PC-9 (cell line): ENCODE measurements at places on chromosomes 11 and 22.

DNA sequence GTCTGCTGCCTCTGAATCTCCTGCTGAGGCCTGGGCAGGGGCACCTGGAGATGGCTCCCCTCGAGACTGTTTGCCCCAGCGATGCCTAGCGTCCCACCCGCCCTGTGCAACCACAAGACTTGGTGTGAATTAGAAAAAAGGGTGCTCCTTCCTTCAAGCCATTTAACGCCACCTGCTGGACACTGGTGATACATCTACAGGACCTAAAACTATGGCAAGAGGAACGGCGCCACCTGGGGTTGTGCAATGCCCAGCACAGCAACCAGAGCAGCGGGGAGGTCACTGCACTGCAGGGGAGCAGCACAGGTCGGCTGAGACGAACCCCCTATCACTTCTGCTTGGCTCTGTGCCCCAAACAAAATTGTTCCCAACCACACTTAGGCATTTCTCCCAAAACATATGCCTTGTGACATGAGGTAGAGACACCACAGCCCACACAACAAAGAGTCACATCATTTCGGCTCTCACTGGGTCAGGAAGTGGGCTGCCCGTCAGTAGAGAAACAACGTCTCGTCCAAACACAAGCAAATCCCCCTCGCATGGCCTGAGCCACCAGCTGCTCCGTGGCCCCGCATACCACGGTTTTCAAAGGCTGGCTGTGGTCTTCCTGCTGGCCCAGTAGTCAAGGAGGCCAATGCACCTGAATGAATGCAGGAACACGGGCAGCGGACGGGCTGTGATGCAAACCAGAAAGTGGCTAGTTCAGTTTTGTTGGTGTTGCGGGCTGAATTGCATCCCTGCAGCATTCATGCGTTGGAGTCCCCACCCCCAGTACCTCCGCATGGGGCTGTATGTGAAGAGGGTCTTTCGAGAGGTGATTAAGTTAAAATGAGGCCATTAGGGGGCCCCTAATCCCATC is 171.9 kb downstream of the SHANK2 start:
- peak; percentile 82 for DNase-seq

DNA sequence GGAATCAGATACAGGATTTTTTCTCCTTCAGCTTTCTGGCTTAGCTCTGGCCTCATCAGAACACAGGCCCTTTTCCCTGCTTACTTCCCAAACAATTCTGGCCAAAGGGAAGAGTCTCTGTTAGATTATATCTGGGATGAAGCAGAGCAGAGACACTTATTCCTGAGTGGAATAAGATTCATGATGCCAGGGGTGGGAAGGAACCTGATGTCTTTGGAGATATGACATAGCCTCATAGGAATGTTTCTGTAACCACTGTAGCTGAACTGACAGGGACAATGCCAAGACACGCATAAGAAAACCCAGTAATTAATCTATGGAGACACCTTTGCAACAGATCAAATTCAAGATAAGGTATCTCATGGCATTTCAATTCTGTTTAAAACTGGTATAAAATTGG is 177.1 kb upstream of the RAG2 start:
- DNase-seq, result no peak

DNA sequence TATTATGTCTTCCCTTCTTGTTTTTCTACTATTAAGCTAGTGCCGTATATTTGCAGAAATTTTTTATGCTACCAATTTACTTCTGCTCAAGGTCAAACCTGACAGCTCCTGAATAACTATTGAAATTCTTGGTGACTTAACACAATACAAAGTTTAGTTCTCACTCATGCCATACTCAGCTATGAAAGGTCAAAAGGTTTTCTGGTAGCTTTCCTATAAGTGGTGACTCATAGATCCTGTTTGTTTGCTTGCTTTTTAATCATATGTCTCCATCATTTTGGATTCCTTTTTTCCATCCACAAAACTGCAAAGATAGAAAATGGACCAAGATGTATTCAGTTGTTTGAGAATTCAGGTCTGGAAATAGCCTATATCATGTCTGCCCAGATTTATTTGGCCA is 855.8 kb upstream of the LRRC4C start:
- no peak for DNase-seq

DNA sequence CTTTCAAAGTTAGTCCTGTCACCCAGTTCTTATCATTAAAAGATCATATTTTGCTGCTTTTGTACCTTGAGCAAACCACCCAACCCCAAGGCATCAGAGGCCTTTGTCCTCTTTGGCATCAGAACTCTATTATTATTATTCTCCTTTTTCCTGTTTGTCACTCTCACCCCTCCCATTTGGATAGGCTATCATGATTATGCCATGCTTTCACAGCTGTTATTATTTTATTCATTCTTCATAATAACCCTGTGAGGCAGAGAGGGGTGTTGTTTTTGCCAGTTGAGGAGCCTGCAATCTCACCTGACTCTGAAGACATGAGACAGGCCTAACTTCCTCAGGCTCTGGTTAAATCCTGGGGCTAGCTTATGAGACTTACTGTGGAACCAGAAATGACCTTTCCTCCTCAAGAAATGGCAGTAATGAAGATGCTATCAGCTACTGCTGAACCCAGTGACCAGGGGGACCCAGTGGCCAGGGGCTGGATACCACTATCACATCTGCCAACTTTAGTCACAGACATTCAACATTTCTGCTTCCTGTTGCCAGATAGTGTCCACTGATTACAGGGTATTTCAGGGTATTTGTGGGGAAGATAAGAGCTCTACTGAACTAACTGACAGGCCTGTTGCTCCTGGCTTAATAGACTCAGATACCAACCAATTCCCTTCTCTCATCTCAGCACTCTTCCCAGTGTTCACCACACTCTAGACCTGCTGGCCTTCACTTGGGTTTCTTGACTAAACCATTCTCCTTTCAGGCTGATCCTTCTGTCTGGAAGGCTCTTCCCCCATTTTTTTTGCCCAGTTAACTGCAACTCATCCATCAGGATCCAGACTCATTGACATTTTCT is 11.8 kb upstream of the SWAP70 start:
- DNase-seq, result no peak

DNA sequence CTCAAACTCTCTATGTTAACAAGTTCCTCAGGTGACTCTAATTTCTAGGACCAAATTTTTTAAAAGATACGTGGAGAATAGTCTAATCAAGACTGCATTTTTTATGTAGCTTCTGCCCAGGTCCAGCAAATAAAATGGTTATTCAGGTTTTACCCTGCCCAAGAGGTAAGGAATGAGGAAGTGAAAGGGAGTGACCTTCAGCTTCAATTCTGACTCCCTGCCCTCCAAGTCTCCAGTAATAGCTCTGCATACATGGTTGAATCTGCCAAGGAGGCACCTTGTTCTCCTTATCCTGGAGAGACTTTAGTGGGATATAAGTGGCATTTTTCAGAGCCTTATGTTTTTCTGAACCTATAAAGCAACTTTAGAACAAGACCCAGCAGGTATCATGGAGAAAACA is 15.5 kb downstream of the MUC15 start:
- peak; percentile 68 for DNase-seq

GRCh38 chr22:29947410-29948384 is 64.7 kb downstream of the MTMR3 start:
- DNase-seq, result no peak

DNA sequence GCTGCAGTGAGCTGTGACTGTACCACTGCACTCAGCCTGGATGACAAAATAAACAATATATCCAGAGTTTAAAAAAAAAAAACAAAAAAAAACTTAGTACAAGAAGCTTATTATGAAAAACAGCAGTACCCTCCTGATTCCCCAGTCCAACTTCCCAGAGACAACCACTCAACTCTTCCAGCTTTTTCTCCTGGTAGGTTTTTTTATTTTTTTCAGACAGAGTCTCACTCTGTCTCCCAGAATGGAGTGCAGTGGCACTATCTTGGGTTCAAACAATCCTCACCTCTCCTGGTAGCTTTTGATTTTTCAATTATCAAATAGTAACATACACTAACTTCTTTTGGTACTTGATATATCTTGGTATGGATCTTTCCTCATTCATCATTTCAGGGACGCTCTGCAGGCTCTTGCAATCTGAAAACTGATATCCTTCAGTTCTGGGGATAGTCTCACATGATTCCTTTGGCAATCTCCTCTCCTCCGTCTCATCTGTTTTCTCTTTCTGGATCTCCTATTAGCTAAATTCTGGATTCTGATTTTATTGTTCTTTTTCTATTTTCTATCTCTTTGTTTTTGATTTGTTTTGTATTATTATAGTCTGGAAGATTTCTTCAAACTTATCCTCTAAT is 44.9 kb downstream of the ALG9 start:
- no peak for DNase-seq
